ENCODE measurements at places on chromosomes 12 and 14.

- no peak for DNase-seq
Measured at GRCh38 chr14:91126761-91127160, 12.9 kb downstream of the DGLUCY start.

DNA sequence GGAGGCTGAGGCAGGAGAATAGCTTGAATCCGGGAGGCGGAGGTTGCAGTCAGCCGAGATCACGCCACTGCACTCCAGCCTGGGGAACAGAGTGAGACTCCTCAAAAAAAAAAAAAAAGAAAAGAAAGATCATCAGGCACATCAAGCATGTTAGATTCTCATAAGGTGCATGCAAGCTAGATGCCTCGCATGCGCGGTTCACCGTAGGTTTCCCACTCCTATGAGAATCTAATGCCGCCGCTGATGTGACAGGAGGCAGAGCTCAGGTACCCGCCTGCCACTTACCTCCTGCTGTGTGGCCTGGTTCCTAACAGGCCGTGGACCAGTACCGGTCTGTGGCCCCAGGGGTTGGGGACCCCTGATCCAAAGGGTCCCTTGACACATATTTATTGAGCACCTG lies 7.0 kb downstream of the ACVR1B start:
- no peak for DNase-seq

DNA sequence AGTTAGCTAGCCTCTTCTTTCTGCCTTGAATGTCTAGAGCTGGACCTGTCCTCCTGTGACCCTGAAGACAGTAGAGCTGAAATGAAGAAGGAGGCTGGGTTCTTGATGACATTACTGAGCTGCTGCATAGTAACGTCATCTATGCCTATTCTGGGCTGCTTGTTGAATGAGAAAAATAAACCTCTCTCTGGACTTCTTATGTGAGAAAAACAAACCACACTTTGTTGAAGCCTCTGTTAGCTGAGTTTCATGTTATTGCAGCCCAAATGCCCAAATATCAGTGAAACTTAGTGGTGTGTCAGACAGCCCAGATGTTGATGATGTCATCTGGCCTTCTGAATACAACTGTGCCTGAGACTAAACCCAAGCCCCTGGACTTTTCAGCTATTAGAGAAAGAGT lies 67.0 kb upstream of the MAX start:
- DNase-seq = no peak

DNA sequence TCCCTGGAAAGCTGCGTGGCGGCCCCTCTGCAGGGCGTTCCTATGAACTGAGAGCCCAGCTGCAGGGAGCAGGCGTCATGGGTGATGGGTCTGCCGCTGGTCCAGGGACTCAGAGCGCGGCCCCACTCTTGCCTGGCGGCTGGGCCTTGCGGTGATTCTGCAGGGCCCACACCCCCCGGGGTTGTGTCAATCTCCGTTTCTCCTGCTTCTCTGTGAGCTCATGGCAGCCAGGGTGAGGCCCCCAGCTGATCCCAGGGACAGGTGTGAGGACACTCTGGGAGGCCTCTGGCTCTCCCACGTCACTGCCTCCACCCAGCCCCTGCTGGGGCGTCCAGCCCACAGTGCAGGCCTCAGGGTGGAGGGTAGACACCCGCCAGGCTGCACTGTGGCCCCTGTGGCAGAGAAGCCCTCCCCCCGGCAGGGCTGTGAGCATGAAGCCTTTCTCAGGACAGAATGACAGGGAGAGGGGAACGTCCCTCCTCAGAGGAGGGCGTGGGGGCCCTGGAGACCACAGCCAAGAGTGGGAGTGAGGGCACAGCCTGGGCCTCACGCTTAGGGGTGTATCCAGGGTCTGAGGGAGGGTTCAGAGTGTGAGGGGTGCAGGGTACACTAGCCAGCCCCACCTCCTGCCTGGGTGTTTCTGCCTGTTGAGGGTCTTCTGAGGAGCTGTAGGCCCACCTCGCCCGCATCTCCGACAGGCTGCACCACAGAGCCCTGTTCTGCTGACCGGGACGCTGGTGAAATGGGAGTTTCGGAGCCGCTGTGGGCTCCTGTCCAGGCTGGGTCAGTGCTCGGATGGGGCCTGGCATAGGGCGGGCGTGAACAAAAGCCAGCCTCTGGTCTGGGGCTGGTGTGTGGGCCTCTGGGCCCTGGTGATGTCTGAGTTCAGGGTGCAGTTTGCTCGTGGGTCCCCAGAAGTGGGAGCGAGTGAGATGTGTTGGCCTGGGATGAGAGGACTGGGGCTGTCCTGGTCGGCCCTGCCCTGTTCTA lies 26.7 kb upstream of the CRIP2 start:
- DNase-seq = no peak

- DNase-seq = no peak
Measured at GRCh38 chr12:122130150-122130549, 43.9 kb downstream of the IL31 start.

All from ovary (tissue), 10 donors.